DMS79 (cell line): ENCODE measurements at places on chromosomes 12 and 14.
A peak's percentile ranks its signal among the peaks of the same experiment; 100 is the strongest.

DNA sequence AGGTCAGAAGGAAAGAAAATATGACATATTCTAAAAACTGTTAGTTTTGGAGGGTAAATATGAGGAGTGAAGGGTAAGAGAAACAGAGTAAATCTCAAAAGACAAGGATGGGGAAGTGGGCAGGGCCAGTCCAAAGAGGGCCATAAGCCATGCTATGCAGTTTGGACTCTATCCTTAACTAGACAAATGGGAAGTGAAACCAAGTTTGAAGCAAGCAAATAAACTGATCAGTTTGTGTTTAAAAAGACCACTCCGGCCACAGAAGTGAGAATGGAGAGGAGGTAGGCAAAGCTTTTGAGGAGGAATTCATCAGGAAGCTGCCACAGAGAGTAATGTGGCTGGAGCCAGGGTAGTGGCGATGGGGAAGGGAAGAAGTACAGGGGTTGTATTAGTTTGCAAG is 37.5 kb upstream of the DAAM1 start:
- DNase-seq = no peak

DNA sequence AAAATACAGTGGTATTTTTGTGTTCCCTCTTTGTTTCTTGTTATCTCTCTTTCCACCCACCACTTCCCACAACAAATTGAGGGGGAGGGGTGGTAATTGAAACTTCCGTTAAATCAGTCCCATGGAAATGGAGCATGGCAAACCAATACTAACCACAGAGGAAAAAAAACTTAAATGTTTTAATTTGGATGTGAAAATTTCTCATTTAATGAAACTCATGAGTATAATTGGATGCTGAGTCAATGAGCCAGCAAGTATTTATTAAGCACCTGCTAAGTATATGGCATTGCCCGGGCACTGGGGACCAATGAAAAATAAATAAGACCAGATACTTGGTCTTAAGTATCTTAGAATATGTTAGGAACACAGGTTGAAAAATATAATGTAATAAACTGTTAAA is 147.5 kb downstream of the KCNH5 start:
- no peak for DNase-seq

DNA sequence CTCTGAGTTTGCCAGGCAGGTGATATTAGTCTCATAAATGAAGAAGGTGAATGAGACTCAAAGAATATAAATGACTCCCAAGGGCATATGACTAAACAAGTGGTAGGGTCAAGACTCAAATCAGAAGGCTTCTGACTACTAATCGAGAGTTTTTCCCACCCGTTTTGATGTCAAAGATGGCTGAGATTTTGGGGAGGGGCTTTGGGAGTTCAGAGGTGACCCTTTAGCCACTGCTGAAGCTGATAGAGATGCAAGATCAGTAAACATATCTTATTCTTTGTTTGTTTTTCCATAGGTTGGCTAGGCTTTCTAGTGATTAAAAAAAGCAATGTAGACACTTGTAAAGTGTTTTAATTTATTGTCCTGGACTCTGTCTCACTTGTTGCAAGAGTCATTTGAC is 239.6 kb upstream of the PLEKHG7 start:
- no peak for DNase-seq

DNA sequence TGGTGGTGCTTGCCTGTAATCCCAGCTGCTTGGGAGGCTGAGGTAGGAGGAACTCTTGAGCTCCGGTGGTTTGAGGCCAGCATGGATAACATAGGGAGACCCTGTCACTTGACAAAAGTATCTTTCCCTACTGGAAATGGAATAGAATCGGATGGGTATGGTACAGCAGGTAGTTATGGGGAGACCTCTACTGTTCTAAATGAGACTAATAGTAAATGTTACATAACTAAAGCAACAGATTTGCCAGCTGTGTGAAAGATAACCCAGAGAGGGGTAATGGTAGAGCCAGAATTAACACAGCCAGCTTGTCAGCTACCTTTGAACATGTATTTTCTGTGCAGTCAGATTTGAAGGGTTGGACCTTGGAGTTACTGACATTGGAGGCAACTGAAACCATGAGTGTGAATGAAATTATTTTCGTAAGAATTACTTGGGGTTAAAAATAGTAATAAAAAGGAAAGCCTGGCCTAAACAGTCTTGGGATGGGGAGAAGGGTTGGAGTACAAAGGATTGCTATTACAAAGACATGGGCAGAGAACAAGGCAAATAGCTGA is 21.7 kb upstream of the NUP107 start:
- no peak for DNase-seq

DNA sequence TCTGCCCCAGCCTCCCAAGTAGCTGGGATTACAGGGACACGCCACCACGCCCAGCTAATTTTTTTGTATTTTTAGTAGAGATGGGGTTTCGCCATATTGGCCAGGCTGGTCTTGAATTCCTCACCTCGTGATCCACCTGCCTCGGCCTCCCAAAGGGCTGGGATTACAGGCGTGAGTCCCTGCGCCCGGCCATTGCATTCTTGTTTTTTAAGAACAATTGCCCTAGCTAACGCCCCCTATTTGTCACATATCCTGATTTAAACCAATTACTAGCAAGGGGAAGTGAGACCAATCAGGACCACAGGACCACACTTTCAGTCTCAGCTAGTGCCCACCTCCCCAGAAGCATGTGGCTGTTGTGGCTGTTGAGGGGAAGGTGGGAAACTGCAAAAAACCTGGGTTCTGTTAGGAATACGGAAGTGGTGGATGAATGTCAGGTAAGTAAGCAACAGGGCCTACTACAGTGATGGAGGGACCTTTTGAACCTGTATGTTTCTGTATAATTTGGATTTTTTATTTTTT is 37.8 kb upstream of the NFYB start:
- DNase-seq = no peak

DNA sequence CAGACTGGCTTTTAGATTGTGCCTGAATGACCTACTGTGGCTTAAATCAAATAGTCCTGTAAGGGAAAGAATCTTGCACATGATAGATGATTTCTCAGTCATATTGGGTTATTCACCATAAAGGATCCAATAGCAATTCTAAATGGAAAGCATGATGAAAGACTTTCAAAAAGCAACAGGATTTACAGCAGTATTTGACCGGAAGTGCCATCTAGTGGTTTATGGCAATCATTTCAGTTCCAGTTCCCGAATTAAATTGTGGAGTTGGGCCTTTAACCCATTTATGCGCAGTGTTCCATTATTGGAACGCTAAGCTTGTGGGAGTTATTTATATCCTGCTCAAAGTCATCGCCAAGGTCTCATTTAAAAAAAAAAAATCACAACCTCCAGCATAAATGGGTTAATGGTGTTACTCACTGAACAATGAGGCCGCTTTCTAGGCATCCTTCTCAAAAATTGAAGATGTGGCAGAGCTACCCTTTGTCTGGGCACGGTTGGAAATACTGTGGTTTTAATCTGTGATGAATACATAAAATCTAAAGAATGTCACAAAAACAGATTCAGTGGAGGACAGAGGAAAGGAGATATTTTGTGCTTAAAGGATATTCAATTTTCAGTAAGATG is 60.8 kb upstream of the REP15 start:
- DNase-seq = no peak

- DNase-seq = no peak
Observed at GRCh38 chr14:24194186-24194872, 912 bp downstream of the TM9SF1 start.

DNA sequence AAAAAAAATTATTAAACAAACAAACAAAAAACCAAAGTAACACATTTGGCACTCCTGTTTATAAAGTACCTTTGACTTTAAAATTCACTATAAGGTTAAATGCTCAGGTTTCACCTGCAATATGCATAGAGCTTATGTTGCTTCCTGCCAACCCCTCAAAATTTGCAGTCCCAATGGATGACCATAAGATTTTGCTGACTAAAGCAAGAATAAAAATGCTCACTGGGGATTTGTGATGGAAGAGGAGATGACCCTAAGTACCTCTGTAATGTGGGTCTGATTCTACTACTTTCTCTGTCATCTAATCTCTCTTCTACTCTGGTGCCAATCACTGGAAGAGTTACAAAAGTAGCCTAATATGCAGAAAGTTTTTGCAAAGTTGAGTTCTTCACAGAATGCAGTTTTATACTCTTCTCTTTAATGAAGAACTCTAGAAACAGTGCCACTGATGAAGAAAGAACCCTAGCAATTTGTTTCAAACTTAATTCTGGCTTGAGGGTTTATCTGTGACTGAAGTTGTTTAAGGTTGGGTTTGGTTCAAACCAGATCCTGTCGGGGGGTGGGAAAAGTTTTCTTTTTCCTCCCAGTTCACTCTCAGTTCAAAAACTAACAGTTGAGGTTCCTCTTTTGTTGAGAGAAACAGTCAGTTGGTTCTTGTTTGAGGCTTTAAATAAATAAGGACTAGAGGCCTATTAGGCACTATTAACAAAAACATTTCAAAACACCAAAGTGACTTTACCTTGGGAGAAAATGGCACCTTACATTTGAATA is 10.9 kb downstream of the WASHC3 start:
- DNase-seq = no peak

GRCh38 chr14:75249251-75249957 is 29.2 kb upstream of the FOS start:
- peak; percentile 71 for DNase-seq

DNA sequence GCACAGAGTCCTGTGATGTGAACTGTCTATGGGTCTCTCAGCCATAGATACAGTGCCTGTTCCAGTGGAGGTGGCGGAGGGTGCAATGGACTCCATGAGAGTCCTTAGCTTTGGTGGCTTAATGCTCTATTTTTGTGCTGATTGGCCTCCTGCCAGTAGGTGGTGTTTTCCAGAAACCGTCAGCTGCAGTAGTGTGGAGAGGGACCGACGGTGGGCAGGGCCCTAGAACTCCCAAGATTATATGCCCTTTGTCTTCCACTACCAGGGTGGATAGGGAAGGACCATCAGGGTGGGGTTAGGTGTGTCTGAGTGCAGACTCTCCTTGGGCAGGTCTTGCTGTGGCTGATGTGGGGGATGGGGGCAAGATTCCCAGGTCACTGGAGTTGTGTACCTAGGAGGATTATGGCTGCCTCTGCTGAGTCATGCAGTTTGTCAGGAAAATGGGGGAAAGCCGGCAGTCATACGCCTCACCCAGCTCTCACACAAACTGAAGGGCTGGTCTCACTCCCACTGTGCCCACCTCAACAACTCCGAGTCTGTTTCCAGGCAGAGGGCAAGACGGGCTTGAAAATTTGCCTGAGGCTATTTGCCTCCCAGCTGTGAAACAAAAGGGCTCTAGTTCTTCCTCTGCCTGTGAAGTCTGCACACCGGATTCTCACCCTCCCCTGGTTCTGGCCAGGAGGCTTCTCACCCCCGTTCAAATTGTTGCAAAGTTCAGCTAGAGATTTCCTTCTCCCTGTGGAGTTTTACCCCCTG is 24.9 kb upstream of the ZDHHC17 start:
- DNase-seq = no peak

GRCh38 chr12:51672334-51672733 is 81.3 kb downstream of the SCN8A start:
- DNase-seq = no peak

DNA sequence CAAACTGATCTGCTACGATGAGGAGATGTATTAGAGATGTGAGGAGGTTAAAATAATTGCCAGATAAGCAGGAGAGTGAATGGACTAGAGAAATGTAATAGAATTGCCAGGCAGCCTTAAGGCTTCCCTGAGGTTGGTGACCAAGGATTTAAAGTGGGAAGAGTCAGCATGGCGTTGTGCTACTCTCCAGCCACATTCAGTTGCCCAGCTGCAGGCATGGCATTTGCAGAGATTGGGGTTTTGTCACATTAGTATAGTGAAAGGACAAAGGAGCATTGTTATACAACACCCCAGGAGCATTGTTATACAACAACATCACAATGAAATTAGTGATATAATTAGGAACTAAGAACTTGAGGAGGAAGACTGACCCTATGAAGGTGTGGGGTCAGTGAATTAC is 31.7 kb downstream of the MARK3 start:
- no peak for DNase-seq

DNA sequence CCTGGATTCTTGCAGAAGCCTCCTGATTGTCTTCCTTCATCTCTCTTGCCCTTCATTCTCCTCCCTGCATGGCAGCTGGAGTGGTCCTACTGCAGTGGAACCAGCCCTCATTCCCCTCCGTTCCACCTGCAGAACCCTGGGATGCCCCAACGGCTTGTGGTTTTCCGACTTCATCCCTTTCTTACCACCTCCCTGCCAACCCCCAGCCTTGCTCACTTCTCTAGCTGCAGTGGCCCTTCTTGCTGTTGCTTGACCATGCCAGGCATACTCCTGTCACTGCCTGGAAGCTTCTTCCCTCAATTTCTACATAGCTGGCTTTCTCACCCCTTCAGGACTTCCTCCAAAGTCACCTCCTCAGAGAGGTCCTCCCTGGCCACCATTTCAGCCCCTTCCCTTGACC is 123.3 kb downstream of the BEGAIN start:
- no peak for DNase-seq

GRCh38 chr12:131321988-131322387 is 368.3 kb downstream of the ADGRD1 start:
- DNase-seq = no peak

GRCh38 chr12:108691998-108692808 is 39.1 kb downstream of the CORO1C start:
- DNase-seq = peak; percentile 99

GRCh38 chr14:42629553-42629952 is 1022.9 kb downstream of the LRFN5 start:
- DNase-seq = no peak

- no peak for DNase-seq
Observed at GRCh38 chr14:102501751-102502315, 7.7 kb downstream of the ANKRD9 start.

DNA sequence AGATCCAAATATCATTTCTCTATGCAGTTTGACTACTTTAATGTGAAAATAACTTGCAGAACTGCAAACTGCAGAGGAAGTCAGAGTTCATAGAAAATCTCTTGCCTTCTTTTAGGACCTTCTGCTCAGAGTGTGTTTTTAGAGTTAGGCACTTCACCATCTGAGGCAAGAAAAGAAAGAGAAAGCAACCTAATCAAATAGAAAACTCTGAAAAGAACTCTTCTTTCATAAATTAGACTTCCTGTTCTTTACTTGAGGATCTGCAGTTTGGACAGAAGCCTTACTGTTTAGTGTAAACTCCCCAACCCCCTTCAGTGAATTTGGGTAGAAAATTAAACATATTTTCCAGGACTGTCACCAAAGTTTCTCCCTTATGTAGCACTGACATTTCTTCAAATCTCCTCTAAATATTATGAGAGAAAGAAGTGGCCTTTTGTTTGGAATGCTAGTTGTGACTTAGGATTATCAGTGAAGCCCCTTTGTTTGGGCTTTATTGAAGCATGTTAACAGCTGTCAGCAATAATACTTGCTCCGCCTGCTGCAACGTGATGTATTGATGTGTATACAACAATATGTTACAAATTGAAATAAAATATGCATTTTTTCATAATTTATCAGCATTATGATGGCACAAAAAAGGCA is 99.5 kb downstream of the PDZRN4 start:
- no peak for DNase-seq

GRCh38 chr12:130675121-130675520 is 41.0 kb downstream of the RIMBP2 start:
- DNase-seq = no peak

GRCh38 chr12:124344022-124344421 is 49.1 kb downstream of the RFLNA start:
- no peak for DNase-seq

DNA sequence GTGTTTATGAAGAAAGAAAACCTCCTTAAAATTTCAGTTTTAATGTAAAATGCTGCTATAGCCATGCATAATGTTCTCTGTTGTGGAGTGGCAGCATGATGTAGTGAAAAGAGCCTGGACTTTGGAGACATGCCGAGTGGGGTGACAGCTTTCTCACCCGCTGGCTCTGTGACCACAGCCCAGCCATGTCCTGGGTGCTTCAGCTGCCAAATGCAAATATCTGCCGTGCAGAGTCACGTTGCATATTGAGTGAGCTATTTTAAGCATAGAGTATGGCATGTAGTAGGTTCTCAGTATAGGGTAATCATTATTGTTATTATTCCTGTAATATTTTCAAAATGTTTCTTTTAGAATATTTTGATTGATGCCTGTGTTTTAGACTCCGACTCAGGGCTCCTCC is 15.5 kb upstream of the TCTN2 start:
- no peak for DNase-seq
